ENCODE measurements at places on chromosomes 16 and 17.
A peak's percentile ranks its signal among the peaks of the same experiment; 100 is the strongest.

GRCh38 chr16:85483424-85483823 lies 129.7 kb upstream of the GSE1 start:
- H3K27ac ChIP-seq = no peak overlapping the region
- no peaks in the 10 kb centered on the region for H3K36me3 ChIP-seq
- DNase-seq = no peak
- peaks cover 3% of the 10 kb centered on the region for H3K4me1 ChIP-seq

- H3K36me3 ChIP-seq = no peaks in the 10 kb centered on the region
- no peak overlapping the region for H3K4me3 ChIP-seq
- peaks cover 9% of the 10 kb centered on the region for H3K27me3 ChIP-seq
- peak overlapping the region; percentile 36 for H3K27ac ChIP-seq
- peak; percentile 24 for DNase-seq
These were observed 17.4 kb downstream of the ADGRG1 start for GRCh38 chr16:57645691-57646387.

DNA sequence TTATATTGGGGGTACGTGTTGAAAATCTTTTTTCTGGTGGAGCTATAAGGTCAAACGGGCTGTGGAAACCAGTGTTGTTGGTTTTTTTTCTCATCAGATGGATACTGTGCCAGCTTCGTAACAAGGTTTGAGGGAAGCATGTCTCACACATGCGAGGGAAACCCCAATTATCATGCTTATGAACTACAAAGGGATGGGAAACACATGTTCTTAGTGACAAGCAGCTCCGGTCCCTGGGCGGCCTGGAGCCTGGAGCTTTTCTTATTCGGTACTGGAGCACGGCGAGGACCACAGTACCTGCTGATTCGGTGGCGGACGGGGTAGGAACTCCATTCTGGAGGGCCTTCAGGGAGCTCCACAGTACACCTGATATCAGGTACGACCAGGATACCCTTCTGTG lies 12.5 kb downstream of the SLC43A2 start:
- H3K27me3 ChIP-seq = peaks cover 13% of the 10 kb centered on the region
- peak overlapping the region; percentile 48 for H3K27ac ChIP-seq

- no peak for DNase-seq
- no peaks in the 10 kb centered on the region for H3K36me3 ChIP-seq
- H3K4me1 ChIP-seq = no peaks in the 10 kb centered on the region
- no peak overlapping the region for H3K27ac ChIP-seq
- peaks cover 5% of the 10 kb centered on the region for H3K27me3 ChIP-seq
These were observed 245.1 kb downstream of the SOX9 start for GRCh38 chr17:72365857-72366414.

GRCh38 chr16:86316967-86317812 lies 193.1 kb upstream of the FOXF1 start:
- H3K4me3 ChIP-seq = no peak overlapping the region
- H3K27ac ChIP-seq = no peak overlapping the region
- H3K27me3 ChIP-seq = no peaks in the 10 kb centered on the region
- H3K36me3 ChIP-seq = no peaks in the 10 kb centered on the region
- H3K4me1 ChIP-seq = no peaks in the 10 kb centered on the region

DNA sequence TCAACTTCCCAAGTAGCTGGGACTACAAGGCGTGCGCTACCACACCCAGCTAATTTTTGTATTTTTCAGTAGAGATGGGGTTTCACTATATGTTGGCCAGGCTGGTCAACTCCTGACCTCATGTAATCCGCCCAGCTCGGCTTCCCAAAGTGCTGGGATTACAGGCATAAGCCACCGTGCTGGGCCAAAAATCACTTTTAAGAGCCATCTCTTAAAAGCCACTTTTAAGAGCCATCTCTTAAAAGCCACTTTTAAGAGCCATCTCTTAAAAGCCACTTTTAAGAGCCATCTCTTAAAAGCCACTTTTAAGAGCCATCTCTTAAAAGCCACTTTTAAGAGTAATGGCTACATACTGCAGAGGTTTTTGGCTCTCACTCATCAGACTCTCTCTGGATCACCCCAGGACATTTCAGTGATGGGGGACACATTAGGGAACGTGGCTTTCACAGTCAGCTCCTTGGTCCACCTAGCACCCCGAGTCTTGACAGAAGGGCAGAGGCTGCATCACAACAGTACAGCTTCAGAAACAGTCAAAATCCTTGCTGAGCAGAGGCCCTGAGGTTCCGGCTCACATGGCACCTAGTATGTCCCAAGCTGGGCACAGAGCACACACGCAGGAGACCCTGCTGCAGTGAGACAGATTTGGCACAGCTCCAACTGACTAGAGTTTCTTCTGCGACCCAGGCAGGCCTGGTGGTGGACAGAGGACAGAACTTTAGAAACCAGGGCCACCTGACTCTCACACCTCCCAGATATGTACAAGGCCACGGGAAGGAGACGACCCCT lies 23.6 kb downstream of the RANBP10 start:
- no peak for DNase-seq
- H3K27ac ChIP-seq = no peak overlapping the region
- peaks cover 6% of the 10 kb centered on the region for H3K27me3 ChIP-seq
- peaks cover 8% of the 10 kb centered on the region for H3K36me3 ChIP-seq
- H3K4me1 ChIP-seq = peaks cover 15% of the 10 kb centered on the region

GRCh38 chr17:9982159-9982558 lies 77.1 kb upstream of the RCVRN start:
- DNase-seq = no peak
- H3K27me3 ChIP-seq = peaks cover 3% of the 10 kb centered on the region
- H3K4me1 ChIP-seq = peaks cover 2% of the 10 kb centered on the region
- H3K27ac ChIP-seq = no peak overlapping the region
- H3K4me3 ChIP-seq = no peak overlapping the region

DNA sequence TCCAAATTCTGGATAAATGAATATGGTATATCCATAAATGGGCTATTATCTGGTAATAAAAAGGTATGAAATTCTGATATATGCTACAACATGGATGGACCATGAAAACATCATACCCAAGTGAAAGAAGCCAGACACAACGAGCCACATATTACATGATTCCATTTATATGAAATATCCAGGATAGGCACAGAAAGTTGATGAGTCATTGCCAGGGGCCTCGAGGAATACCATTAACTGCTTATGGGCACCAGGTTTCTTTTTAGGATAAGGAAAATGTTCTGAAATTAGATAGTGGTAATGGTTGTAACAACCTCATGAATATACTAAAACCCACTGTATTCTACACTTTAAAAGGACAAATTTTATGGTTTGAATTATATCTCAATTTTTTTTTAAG lies 123.2 kb downstream of the PITPNC1 start:
- H3K4me3 ChIP-seq = no peak overlapping the region
- peaks cover 18% of the 10 kb centered on the region for H3K4me1 ChIP-seq
- DNase-seq = no peak
- no peaks in the 10 kb centered on the region for H3K36me3 ChIP-seq

- no peak for DNase-seq
- H3K27me3 ChIP-seq = peaks cover 3% of the 10 kb centered on the region
- no peaks in the 10 kb centered on the region for H3K36me3 ChIP-seq
- peak overlapping the region; percentile 33 for H3K4me3 ChIP-seq
These were observed 202.2 kb upstream of the CHMP6 start for GRCh38 chr17:80789356-80789902.

DNA sequence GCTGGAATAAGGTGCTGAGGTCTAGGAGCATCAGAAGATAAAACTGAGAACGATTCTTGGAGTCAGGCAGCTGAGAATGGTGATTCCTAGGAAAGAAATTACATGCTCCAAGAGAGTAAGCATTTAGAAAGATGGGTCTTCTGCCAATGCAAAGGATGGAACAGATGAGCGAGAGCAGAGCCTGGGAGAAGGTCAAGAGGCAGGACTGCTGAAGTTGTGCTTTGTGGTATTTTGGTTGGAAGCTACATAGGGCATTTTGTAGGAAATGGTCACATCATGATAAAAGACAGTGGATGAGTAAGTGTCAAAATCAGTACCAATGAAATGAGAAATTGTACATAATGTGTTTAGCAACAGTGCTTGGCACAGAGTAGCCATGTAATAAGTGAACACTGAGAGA lies 1.4 kb upstream of the CRYM start:
- no peak overlapping the region for H3K4me3 ChIP-seq
- H3K27me3 ChIP-seq = peaks cover 2% of the 10 kb centered on the region
- H3K4me1 ChIP-seq = peaks cover 4% of the 10 kb centered on the region
- H3K27ac ChIP-seq = no peak overlapping the region
- H3K36me3 ChIP-seq = no peaks in the 10 kb centered on the region

GRCh38 chr16:73252446-73252845 lies 204.5 kb upstream of the ZFHX3 start:
- peaks cover 4% of the 10 kb centered on the region for H3K27me3 ChIP-seq
- DNase-seq = no peak
- no peak overlapping the region for H3K27ac ChIP-seq
- no peaks in the 10 kb centered on the region for H3K4me1 ChIP-seq
- no peak overlapping the region for H3K4me3 ChIP-seq

- peaks cover 13% of the 10 kb centered on the region for H3K27me3 ChIP-seq
- peaks cover 21% of the 10 kb centered on the region for H3K36me3 ChIP-seq
- peaks cover 7% of the 10 kb centered on the region for H3K4me1 ChIP-seq
- no peak overlapping the region for H3K4me3 ChIP-seq
- H3K27ac ChIP-seq = no peak overlapping the region
These were observed 6.5 kb downstream of the EIF1 start for GRCh38 chr17:41695134-41695661.

DNA sequence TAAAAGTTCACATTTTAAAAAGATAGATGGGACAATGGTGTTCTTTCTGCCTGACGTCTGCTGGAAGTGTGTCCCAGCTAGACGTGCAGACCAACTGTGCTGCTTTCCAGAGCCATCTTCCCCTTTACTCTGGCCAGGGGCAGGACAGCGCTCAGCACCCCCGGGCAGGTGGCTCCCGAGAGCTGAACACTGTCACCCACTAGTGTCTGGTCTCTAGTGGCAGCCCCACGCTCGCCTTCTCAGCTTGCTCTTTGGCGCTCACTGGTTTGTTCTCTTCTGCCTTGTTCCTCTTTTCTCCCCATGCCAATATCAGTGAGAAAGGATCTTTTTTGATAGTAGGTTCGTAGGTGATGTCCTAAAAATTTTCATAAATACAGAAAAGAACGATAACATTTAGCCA lies 25.7 kb downstream of the ZC3H18 start:
- no peaks in the 10 kb centered on the region for H3K27me3 ChIP-seq
- no peak overlapping the region for H3K4me3 ChIP-seq
- peaks cover 13% of the 10 kb centered on the region for H3K4me1 ChIP-seq
- no peak overlapping the region for H3K27ac ChIP-seq

Measured in endothelial cell (in vitro differentiated cells).